SJSA1 (cell line): ENCODE measurements at places on chromosomes 4 and X. TPM values are rescaled to one million over a fixed set of nuclear protein-coding genes. Genes with fewer than 3 reads are reported as not detected.

DNA sequence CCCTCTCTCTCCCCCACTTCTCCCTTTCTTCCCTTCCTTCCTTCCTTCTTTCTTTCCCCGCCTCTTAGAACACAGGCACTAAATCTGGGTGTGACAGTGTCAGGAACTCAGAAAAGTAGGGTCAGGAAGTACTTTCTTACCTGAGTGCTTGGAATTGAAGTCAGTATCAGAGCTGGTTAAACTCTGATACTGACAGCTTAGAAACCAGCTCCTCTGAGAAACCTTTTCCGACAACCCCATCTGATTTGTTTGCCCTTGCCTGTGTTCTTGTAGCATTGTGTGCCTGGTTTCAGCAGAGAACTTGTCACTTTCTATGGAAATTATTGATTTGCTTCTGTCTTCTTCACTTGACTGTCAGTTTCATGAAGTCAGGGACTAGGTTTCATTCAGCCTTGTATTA lies 113.9 kb downstream of the AASDH start:
- DNase-seq = no peak

GEMIN8 gene
- total RNA-seq = 9.1 and 10.7 TPM in 2 replicates

DNA sequence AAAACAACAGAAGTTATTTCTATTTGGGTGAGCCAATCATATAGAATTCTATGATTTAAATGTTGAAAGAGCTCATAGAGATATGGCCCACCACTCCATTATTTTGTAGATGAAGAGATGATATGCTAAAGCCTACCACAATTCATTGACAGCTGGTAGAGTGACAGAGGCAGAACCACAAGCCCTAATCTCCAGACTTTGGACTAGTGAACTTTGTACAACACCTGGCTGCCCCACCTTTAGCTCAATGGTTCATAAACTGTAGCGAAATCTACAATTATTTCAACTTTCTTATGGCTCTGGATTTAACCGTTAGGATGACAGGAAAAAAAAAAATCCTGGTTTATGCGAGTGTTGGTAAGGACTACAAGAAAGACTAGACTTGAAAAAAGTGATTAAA lies 50.9 kb downstream of the PRKG2 start:
- DNase-seq = no peak

LEF1 gene
- 46.3 and 55.5 TPM in 2 replicates for total RNA-seq

- DNase-seq = no peak
Measured at GRCh38 chrX:37752936-37753335, 26.9 kb upstream of the CYBB start.
